ENCODE measurements at places on chromosomes 3 and 15. TPM values are rescaled to one million over a fixed set of nuclear protein-coding genes. Genes with fewer than 3 reads are reported as not detected.

EIF1B gene
- total RNA-seq: 19.5 TPM

GRCh38 chr15:91853511-91853947 lies at the start of gene SLCO3A1:
Gene SLCO3A1 (plus strand): TSS chr15:91853708.
- ATAC-seq: peak; percentile 51

GRCh38 chr3:183074261-183074660 lies 25.0 kb downstream of the MCCC1 start:
- ATAC-seq: no peak

DNA sequence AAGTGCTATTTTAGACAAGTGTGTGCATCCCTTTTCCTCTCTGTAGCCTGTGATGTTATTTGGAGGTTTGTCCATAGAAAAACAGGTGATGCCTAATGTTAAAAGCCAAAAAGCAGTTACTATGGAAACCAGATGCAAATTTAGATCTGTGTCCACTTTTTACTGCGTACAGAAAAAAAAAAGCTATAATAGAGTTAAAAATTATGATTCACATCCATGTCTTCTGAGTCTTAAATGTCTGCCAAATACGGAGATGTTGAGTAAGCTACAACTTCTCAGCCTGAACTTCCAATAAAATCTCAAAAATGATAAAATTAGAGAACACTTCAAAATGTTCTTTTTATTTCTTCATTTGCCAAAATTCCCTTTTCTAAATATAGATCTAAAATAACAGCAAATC lies 74.2 kb upstream of the GAP43 start:
- ATAC-seq: no peak

GRCh38 chr15:77122576-77122975 lies 51.7 kb upstream of the TSPAN3 start:
- ATAC-seq: no peak

KCNMB2 gene
- not detected for total RNA-seq

STX19 gene
- 3.8 TPM for total RNA-seq

GRCh38 chr3:124586126-124587052 lies 143.9 kb upstream of the UMPS start:
- ATAC-seq: no peak

- no peak for ATAC-seq
These were observed 113.6 kb downstream of the SPATA16 start for GRCh38 chr3:173027429-173027828.

ADAMTS17 gene
- 4.0 TPM for total RNA-seq

DNA sequence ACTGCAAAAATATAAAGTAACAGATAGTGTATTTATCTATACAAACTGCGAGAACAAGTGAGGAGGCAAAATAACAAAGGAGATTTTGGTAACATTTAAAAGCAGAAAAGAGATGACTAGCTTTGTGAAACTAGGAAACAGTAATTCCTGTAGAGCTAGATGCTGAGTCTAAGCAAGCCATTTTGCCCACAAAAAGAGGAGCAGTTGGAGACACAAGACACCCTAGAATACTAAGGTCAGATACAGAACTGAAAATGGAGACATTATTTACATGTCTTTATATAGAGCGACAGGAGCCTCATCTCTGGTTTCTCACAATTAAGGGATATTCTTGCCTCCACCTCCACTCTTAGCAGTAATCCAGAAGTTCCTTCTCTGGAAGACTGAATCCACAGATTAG lies 732.4 kb upstream of the GBE1 start:
- no peak for ATAC-seq

- ATAC-seq: no peak
These were observed 200.3 kb downstream of the ZNF621 start for GRCh38 chr3:40725031-40725430.

DNA sequence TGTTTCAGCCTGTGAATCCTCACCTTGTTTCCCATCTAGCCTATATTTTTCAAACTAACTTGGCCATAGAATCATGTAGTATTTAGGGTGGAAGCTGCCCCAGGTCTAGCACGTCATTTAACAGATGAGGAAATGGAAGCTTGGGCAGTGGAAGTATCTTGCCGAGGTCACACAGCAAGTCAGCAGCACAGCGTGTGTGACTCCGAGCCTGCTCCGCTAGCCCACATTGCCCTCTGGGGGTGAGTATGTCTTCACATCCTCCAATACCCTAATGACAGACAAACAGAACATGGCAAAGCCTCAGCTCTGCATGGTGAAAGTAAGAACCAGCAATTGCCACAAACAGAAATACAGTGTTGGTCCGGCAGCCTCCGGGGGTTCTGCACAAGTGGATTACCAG lies 2.2 kb upstream of the CCR5 start:
- ATAC-seq: peak; percentile 61

DNA sequence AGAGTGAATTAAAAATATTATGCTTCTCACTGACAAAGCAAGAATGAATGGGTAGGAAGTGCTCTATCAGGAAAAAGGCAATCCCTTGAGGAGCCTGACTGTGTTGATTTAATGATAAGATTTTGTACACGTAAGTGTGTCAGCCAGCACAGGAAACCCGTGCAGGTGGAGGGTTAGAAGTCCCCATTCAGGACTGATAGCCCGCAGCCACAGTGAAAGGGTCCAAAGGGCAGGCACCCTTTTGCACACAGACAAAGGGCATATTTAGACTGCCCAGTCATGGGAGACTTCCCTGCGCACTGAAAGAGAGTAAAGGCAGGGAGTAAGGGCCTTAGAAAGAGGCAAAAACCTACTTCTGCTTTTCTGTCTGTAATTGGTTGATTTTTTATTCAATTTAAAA lies 26.4 kb upstream of the SKIL start:
- peak; percentile 14 for ATAC-seq

GPR27 gene
- total RNA-seq: 4.3 TPM

GRCh38 chr3:188869628-188870027 lies 302.1 kb upstream of the TPRG1 start:
- no peak for ATAC-seq

PLSCR2 gene
- total RNA-seq: 0.12 TPM

- ATAC-seq: peak; percentile 91
These were observed 333.3 kb downstream of the GRM7 start for GRCh38 chr3:7194071-7194835.

DNA sequence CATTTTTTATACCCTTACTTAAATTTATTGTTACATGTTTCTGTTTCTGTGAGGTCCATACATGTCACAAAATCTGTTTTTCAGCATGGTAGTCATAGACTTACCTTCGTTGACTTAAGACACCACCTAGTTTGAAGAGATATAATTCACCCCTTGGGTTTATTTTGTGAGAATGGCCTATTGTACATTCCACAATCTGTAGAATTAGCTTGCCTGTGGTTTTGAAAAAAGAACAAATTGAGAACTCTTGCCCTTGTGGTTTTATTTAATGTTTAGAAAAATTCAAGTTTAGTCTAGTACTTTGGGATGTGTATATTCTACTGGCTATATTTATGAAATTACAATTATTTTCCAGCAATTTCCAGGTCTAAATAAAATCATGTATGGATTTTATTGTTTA lies 31.6 kb downstream of the FILIP1L start:
- no peak for ATAC-seq

GRCh38 chr3:84444726-84445521 lies 513.9 kb upstream of the CADM2 start:
- ATAC-seq: no peak

GRCh38 chr15:27642981-27643380 lies 456.1 kb downstream of the OCA2 start:
- ATAC-seq: no peak

GXYLT2 gene
- 2.2 TPM for total RNA-seq

DNA sequence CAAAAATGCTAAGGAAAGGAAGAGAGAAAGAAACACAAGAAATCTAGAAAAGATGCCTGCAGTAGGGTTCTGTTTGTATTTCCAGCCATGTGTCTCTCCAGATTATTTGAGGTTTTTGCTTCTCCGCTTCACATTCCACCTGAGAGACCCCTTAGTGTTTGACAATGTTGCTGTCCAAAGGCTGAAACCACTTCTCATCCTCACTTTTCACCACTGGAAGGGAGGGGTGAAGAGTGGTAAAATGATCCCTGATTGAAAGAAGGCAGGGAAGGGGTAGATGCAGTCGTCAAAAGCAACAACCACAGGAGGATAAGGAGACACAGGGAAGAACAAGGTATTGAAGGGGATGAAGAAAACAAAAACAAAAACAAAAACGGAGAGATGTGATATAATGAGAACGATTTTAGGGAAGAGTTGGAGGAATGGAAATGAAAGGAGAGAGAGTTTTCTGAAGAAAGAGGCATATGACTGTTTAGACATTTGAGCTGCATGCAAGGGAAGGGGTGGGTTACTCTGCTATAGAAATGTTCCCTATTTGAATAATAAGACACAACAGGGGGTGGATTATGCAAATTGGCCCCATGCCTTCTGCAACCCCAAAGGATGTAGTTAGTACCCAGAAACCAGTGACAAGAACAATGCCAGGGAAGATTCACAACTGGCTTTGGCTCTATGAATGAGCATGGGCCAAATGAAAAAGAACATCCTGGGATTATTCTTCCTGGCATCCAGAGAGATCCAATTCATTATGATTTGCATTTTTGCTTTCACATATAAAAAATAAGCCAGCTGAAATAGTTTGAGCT lies 235.9 kb downstream of the GAP43 start:
- no peak for ATAC-seq

- peak; percentile 99 for ATAC-seq
These were observed 460.0 kb upstream of the TBL1XR1 start for GRCh38 chr3:177657243-177657642.

NR1I2 gene
- not detected for total RNA-seq

GRCh38 chr3:107753976-107754375 lies 231.2 kb downstream of the BBX start:
- no peak for ATAC-seq

GRCh38 chr15:27867861-27868260 lies 231.3 kb downstream of the OCA2 start:
- ATAC-seq: no peak

GRCh38 chr15:22811640-22812039 lies 25.2 kb downstream of the NIPA1 start:
- peak; percentile 59 for ATAC-seq

- no peak for ATAC-seq
These were observed 32.1 kb upstream of the ALPK3 start for GRCh38 chr15:84785053-84785452.

GRCh38 chr3:160434071-160434470 lies 15.5 kb downstream of the TRIM59 start:
- no peak for ATAC-seq

SPINK8 gene
- total RNA-seq: 1.6 TPM

DNA sequence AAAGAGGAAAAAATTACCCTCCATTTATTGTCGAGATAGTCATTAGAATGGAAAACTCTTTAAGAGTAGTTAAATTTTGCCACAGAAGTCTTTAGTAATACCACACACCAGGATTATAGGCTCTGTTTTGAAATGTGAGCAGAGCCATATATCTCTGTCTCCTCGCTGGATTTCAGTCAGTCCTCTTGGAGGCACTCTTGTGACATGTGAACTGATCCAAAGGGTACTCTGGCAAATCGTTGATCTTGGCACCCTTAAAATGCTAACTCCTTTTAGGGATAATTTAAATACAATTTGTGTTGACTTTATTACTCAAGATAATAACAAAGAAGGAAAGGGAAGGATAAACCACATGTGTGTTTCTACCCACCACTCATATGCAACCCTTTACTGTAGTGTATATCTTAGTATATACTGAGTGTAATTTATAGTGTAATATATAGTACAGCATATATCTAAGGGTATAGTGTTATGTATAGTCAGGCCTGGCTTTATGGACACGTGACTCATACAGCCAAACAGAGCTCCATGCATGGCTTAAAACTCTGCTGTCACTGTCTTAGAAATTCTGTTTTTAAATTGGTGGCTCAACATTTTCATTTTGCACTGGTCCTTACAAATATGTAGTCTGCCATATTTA lies 12.3 kb upstream of the KPNA4 start:
- ATAC-seq: no peak

DNA sequence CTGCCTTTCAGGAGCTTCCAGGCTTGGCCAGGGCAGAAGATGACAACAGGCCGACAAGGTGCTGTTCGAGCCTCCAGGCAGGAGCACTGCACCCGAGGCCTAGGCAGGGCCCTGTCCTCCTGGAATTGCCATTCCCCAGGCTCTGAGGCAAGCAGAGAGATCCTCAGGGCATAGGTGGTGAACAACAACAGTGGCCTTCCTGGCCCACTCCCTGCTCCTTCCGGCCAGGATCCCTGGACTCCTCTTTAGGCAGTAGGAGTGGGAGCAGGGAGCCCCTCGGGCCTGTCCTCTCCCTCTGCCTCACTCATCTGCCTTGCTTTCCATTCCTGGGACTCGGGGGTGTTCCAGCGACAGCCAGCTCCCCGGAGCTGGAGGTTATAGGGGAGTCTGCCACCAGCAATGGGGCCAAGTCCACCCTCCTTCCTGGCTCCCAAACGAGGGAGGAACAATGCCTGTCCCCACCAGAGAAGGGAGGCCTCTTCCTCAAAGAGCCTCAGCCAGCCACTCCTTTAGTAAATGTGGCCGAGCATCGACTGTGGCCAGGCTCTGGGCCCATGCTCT lies 135.0 kb downstream of the NUP210 start:
- no peak for ATAC-seq

- ATAC-seq: no peak
These were observed 85.7 kb downstream of the CYP19A1 start for GRCh38 chr15:51252671-51253070.

DNA sequence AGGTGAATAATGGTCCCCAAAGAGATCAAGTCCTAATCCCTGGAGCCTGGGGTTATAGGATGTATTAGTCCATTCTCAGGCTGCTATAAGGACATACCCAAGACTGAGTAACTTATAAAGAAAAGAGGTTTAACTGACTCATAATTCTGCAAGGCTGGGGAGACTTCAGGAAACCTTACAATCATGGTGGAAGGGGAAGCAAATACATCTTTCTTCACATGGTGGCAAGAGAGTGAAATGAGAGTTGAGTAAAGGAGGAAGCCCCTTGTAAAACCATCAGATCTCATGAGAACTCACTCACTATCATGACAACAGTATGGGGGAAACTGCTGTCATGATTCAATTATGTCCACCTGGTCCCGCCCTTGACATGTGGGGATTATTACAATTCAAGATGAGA lies 142.9 kb upstream of the ANKRD28 start:
- ATAC-seq: no peak

DNA sequence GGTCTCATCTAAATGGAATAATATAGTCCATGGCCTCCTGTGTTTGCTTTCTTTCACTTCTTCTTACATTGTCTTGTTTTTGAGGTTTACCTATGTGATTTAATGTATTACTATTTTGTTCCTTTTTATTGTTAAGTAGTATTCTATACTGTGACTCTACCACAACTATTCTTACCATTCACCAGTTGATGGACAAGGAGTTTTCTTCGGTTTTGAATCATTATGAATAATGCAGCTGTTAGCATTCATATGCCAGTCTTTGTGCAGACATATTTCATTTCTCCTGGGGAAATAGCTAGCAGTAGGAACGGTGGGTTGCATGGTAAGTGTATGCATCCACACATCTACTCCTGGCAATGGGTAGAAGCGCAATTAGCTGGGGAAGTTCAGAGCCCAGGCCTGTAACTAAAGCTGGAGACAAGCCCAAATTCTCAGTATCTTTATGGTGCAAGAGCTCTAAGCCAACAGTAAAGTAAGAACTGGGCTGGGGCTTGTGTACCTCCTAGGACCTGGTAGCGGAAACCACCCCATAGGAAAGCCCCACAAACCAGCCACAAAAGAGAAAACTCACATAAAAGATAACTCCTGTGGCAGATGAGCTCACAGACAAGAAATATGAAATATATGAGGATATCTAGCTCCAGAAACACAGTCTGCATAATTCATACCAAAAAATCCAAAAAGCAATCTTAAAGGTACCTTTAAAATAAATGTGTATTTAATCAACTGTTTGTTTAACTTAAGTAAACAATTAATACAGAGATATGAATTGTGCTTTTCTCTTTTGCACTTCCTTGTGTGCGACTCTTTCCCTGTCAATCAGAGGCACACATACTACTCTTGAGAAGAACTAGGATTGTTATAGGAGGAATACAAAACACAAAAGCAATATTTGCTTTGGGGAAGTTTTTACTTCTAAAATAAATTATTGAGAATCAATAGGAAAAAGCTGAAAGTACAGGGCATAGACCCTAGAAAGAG lies 2.7 kb upstream of the CSTA start:
- no peak for ATAC-seq

BNC1 gene
- total RNA-seq: 39.6 TPM
